Activated T-helper 1 cell treated with anti-CD3 and anti-CD28 coated beads, Interleukin-12 subunit alpha, Interleukin-12 subunit beta, Interleukin-2, Interleukin-4 antibody, amounts not matched to agents 30 ng/mL and 10 ng/mL and 1 ng/mL, durations not matched to agents 14 hours and 24 hours and 36 hours (primary cell): ENCODE measurements at places on chromosomes 3 and 15. TPM values are rescaled to one million over a fixed set of nuclear protein-coding genes. Genes with fewer than 3 reads are reported as not detected.

Gene ZCWPW2
- 0.24 TPM in 1 of 2 replicates, not detected in the other for total RNA-seq

Gene FBXO40
- not detected in 2 replicates for total RNA-seq

GRCh38 chr15:53389271-53390037 is 370.0 kb downstream of the WDR72 start:
- no peak for DNase-seq

- no peak for DNase-seq
Measured at GRCh38 chr15:83602021-83602420, 51.9 kb upstream of the ADAMTSL3 start.

DNA sequence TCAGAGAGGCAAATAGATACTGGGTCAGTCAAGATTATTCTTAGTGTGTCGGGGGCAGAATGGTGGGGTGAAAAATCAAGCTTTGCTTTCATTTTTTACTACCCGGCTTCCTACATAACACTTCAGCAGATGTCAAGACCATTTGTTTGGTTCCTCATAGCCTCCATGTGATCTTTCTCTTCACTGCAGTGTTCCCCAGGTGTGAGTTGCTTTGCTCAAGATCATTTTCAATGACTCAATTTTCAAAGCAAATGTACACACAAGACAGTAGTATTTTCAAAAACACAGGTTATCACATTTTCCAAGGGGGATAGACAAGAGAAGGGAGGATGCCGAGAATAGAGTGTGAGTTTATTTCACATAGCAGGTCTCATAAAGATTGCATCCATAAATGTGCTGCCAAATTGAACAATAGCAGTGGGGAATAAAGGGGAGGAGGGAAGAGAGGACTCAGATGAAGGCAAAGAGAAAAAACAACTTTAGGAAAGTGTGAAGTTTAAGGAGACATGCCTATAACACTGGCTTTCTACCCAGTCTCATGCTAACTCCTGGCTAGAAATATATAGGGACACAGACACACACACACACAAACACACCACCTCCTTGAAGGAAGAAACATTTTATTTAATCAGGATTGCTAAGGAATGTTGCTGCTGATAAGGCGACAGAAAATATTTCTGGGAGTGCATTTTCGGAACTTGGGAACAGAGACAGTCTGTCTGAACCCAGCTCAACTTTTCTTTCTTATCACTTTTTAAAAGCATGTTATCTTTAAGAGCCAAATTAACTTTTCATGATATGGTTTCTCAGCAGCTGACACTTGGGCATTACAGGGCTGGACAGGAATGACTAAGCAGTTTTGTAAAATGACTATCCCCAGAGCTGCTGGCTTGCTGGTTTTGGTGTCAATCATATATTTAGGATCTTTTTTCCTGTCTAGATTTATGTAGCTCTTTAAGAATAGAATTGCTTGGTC is 402.4 kb downstream of the RBMS3 start:
- no peak for DNase-seq

- DNase-seq = no peak
Measured at GRCh38 chr3:10253731-10254130, 5.5 kb downstream of the TATDN2 start.

- DNase-seq = no peak
Measured at GRCh38 chr3:38018296-38019266, 10.9 kb downstream of the PLCD1 start.

GRCh38 chr15:31265871-31266711 is 60.5 kb upstream of the KLF13 start:
- DNase-seq = peak; percentile 79

DNA sequence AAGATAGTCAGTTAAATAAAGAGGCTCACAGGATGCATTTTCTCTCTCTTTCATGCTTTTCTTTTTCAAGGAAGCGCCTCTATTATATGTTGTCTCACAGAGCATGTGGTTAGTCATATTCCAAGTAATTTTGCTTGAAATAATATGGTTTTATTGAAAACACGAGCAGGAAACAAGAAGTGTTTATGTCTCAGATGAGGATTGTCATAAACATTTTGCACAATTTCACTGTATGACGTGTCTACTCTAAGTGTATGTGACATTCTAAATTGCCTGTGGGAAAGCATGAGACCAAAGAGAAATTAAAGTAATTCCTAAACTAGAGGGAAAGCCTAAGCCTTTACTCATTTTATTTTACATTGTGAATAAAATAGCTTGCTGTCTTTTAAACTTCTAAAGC is 818.6 kb downstream of the EPHA3 start:
- no peak for DNase-seq

DNA sequence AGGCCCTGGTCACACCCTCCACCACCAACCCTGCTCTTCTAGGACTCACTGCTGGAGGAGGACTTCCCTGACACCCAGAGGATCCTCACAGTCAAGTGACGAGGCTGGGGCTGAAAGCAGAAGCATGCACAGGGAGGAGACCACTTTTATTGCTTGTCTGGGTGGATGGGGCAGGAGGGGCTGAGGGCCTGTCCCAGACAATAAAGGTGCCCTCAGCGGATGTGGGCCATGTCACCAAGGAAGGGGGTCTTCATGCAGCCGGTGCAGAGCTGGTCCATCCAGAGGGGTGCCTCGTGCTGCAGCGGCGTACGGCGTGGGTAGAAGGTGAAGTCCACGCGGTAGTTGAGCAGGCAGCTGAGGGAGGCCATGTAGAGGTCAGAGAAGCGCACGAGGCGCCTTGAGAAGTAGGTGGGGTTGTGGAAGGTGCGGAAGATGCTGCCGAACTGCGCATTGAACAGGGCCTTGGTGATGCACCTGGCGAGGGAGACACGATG is 9.4 kb downstream of the NT5DC2 start:
- DNase-seq = no peak

DNA sequence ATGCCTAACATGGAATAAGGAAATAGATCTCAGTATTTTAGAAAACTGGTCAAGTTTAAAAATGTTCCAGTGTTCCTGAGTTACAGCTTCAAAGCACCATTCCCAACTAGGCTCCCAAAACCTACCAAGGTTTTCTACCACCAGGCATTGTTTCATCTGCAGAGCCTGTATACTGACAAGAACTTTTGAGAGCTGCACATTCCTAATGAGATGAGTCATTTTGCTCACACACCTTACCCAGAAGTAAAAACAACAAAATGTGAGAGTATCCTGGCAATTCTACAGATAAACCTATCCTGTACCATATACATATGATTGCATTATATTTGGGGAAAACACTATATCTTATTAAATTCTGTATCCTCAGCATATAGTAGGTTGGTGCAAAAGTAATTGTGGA is 90.7 kb downstream of the ATP8B4 start:
- no peak for DNase-seq

GRCh38 chr3:10553591-10554235 is 48.3 kb upstream of the ATP2B2 start:
- no peak for DNase-seq
